Upper lobe of left lung (tissue), 6 donors: ENCODE measurements at places on chromosomes 11 and 22. TPM values are rescaled to one million over a fixed set of nuclear protein-coding genes. Genes with fewer than 3 reads are reported as not detected.

GRCh38 chr11:114175706-114176105 lies 116.2 kb downstream of the ZBTB16 start:
- DNase-seq, result no peak
- peak overlapping the region; percentile 99 for H3K27ac ChIP-seq
- no peaks in the 10 kb centered on the region for H3K27me3 ChIP-seq
- H3K4me3 ChIP-seq, result no peak overlapping the region

The SLN gene
- total RNA-seq, result 0.97 TPM

- no peak overlapping the region for H3K4me3 ChIP-seq
- no peaks in the 10 kb centered on the region for H3K36me3 ChIP-seq
- no peak for DNase-seq
- H3K4me1 ChIP-seq, result no peaks in the 10 kb centered on the region
Observed at GRCh38 chr11:83695046-83695445, 408.9 kb upstream of the CCDC90B start.

The MYO18B gene
- total RNA-seq, result not detected

DNA sequence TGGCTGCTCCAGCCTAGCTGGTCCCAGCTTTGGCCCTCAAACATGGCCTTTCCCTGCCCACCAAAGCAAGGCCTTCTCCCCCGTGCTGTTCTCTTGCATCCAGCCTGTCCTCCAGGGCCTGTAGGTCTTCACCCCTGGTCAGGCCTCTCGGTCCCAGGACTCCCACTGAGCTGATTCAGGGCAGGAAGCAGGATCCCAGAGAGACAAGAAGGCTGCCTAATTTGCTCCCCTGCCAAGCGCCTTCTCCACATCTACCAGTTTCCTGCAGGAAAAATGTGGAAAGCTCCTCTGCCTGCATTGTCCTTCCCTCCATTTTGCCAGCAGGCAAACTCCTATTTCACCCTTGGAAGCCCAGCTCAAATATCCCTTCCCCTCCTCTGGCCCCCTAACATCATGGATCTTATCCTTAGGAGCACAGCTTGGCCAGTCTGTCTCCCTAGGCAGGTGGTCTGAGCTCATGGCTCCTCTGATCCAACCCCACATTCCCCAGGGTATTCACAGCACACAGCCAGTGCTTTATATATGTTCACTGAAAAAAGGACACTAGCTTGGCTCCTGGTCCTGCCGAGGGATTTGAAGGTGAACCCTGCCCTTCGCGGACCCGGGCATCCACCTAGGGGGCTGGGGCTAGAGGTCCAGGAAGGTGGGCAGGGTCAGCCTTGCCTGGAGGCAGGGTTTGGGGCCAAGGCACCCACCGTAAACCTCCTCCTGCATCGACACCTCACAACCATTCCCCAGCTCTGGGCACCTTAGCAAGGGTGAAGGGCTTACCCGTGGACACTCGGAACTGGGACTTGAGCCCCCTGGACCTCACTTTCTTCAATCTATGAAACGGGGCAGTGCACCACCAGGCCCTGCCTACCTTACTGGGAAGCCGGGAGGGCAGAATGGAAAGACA lies 968 bp downstream of the RHBDD3 start:
- H3K36me3 ChIP-seq, result peaks cover 21% of the 10 kb centered on the region
- no peak for DNase-seq
- H3K27ac ChIP-seq, result peak overlapping the region; percentile 100
- peaks cover 48% of the 10 kb centered on the region for H3K4me1 ChIP-seq
- no peaks in the 10 kb centered on the region for H3K27me3 ChIP-seq

The RAB36 gene
- total RNA-seq, result 8.4 TPM

The CHORDC1 gene
- total RNA-seq, result 38.8 TPM

The BTG4 gene
- total RNA-seq, result not detected
